Progenitor cell of endocrine pancreas (in vitro differentiated cells): ENCODE measurements at places on chromosomes 2 and 18.
A peak's percentile ranks its signal among the peaks of the same experiment; 100 is the strongest.

GRCh38 chr2:74806920-74807319 lies 27.0 kb upstream of the HK2 start:
- DNase-seq = no peak

DNA sequence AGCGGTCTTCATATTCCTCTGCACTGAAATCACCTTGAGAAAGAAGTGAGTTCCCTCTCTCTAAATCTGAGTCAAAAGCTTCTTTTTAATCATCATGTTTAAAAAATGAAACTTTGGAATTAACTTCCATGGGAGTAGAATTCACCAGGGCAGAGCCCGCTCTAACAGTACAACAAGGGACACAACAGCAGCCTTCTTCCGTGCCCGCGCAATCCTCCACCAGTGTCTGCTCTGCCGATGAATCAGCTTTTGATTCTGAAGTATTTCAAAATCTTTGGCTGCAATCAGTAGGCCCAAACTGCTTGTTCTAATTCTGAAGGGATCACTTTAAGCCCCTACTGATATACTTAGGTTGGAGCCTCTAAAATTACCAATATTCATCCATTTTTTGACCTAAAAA lies 76.9 kb downstream of the USP40 start:
- DNase-seq = no peak

DNA sequence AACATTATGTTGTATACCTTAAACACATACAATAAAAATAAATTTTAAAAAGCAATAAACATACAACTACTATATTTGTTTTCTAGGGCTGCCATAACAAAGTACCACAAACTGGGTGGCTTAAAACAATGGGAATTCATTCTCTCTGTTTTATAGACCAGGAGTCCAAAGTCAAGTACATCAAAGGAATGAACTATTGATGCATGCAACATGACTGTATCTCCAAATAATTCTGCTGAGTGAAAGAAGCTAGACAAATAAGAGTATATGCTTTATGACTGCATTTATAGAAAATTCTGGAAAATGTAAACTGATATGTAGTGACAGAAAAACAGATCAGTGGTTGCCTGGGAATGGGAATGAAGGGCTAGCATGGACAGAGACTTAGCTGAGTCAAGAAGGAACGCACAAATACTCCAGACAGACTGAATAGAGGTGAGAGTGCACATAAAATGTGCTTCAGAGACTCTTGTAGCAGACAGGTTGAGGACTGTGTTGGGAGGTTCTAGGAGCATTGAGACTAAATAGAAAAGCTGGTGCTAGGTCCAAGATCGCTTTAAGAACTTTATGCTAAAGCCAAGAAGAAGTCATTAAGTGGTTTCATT lies 11.0 kb upstream of the PLA2R1 start:
- no peak for DNase-seq

GRCh38 chr18:33596178-33596854 lies 18.3 kb downstream of the ASXL3 start:
- no peak for DNase-seq

DNA sequence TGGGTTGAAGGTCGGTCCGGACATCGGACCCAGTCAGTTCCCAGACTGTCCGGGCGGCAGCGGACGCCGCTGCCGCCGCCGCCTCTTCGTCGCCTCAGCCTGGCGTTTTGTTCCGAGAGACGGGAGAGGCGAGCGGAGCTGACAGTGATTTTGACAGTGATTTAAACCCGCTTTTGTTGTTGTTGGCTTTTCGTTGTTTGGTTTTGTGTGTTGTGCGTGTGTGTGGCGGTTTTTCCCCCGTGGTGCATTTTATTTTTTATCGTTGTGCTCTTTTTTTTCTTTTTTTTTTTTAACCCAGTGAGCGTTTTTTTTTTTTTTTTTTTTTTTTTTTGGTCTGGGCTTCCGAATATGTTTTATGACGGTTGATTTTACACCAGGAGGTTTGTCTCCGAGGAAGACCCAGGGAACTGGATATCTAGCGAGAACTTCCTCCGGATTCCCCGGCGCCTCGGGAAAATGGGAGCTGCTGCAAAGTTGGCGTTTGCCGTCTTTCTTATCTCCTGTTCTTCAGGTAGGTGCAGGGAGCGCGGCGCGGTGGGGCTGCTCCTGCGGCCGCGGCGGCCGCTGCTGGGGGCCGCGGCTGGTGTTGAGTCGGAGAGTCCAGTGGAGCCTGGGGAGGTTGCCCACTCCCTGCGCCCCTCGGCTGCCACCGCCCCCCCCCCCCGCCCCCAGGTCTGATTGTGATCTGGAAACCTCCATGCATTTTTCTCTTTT lies at the start of gene ACVR2A:
TSS of gene ACVR2A (plus strand) at position 333 of the 714 bp plus-strand sequence. CDS start at position 457, 124 bp downstream.
- peak; percentile 33 for DNase-seq
